Sciatic nerve (tissue), 2 donors: ENCODE measurements at places on chromosomes 16 and 17. TPM values are rescaled to one million over a fixed set of nuclear protein-coding genes. Genes with fewer than 3 reads are reported as not detected.
A peak's percentile ranks its signal among the peaks of the same experiment; 100 is the strongest.

Gene CACNA1G
- total RNA-seq, result 0.36 TPM

Gene KRTAP4-4
- total RNA-seq, result not detected

Gene TEFM
- total RNA-seq, result 16.4 TPM

Gene CCDC78
- total RNA-seq, result 2.1 TPM

Gene CEMP1
- not detected for total RNA-seq

- no peak for DNase-seq
Observed at GRCh38 chr17:67834634-67835033, 9.3 kb downstream of the BPTF start.

DNA sequence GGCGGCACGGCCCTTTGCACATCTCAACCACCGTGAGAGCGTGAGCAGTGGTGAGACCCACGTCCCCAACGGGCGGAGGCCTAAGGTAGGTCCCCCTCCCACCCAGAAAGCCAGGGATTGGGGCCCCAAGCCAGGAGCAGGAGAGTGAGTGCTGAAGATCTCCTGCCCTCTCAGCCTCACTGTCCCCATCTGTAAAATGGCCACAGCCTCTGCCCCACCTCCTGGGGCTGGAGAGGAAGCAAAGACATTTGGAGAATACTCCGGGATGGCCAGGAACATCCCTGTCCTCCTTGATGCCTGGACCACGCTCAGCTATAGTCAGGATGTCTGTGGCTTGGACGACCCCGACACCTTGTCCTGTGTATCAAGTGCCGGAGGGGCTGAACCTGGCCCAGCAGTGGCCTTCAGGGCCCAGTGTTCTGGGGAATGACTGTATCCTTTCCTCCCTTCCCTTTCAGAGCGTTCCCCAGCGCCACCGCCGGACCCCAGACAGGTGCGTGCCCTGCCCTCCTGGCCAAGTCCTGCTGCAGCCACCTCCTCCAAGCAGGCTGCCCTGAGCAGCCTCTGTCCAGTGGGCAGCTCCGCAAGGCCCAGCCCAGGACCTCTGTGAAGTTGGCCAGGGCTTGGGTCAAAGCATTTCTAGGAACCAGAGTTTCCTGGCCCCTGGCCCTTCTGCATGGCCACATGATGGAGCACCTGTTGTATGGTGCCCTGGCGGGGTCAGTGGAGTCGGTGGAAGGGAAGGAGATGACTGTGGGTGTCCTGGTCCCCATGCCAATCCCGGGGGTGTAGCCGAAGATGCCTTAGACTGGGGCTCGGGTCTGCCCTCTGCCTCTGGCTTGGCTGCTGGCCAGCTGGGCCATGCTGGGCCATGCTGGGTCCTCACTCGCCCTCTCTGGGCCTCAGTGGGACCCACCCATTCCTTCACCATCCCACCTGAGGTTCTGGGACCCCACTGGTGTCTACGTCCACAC is 38.4 kb downstream of the ADCY7 start:
- peak; percentile 47 for DNase-seq

DNA sequence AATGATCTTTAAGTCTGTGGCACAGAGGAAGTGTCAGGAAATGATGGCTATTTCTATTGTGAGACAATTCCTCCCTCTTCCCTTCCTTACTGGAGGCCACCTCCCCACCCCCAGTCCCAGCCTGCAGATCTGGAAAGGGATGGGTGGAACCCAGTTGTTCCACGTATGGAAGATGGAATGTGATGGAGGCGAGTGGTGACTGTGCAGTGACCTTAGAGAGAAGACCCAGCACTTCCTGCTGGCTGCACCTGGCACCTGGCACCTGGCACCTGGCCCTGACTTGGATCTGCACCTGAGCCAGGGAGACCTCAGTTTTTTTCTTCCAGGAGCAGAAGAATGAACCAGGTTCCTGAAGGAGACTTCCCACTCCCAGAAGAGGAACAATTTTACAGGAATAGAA is 33.0 kb upstream of the TMC5 start:
- DNase-seq, result no peak

GRCh38 chr16:16059895-16060590 is 110.6 kb downstream of the ABCC1 start:
- DNase-seq, result no peak

- DNase-seq, result no peak
Observed at GRCh38 chr17:59493867-59494266, 71.5 kb upstream of the DHX40 start.

DNA sequence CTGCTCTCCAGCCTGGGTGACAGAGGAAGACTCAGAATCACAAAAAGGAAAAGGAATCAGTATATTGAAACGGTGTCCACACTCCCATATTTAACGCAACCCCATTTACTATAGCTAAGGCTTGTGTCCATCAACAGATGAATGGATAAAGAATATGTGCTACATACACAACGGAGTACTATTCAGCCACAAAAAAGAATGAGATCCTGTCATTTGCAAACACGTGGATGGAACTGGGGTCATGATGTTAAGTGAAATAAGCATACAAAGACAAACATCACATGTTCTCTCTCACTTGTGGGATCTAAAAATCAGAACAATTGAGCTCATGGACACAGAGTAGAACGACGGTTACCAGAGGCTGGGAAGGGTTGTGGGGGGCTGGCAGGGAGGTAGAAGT is 55.1 kb downstream of the ZNF778 start:
- no peak for DNase-seq

DNA sequence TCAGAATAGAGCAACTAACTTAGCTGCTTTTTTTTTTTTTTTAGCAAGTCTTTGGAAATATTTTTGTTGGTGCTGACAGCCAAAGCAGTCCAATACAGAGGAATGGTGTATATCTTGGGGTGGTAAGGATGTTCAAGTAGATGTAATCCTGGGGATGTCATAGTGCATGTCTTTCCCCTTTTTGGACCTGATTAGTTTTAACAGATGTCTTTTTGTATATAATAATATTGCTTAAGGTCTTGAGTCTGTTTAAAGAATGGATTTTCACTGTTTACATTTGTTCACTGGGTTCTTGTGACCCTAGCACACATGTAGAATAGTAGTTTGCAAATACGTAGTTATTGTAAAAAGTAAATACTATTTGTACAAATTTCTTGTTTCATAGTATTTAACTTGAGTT is 7.9 kb downstream of the TAF15 start:
- DNase-seq, result no peak

GRCh38 chr17:3884188-3884587 is 8.7 kb downstream of the CAMKK1 start:
- DNase-seq, result no peak

DNA sequence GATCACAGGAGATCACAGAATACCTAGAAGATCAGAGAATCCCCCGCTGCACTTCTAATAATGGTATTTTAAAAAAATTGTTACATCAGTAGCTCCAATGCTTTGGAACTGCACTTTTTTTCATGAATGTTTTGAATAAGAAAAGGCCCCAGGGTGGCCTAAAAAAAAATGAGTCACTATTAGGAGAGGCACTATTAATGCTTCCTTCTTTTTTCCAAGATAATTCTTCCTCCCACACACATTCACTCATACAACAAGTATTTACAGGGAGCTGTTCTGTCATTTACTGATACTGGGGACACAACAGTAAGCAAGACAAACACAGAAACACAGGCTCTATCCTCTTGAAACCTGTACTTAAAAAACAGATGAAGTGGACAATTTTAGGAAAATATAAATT is 675 bp upstream of the PDZD9 start:
- no peak for DNase-seq
